ENCODE measurements at places on chromosomes 13 and 19.

- no peak for DNase-seq
Measured at GRCh38 chr13:73372666-73373627, 314.1 kb downstream of the KLF5 start.

DNA sequence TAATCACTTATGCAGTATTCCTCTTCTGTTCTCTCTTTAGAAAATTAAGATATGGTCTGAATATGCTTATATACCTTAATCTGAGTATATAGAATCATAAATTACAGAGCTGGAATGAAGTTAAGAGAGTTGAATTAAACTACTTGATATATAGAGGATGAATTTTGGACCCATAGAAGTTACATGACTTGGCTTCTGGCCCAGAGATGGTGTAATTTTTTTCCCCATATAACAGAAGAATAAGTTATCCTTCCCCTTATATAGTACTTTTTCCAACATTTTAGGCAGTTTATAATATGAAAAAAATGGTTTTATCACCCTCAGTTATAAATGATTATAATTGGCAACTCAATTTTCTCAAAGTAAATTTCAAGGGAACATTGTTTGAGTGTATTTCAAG lies 616.3 kb downstream of the TBC1D4 start:
- no peak for DNase-seq

GRCh38 chr19:48368936-48369335 lies 4.8 kb downstream of the SYNGR4 start:
- no peak for DNase-seq

- DNase-seq = peak; percentile 33
Measured at GRCh38 chr19:16078759-16079707, 2.7 kb downstream of the TPM4 start.

DNA sequence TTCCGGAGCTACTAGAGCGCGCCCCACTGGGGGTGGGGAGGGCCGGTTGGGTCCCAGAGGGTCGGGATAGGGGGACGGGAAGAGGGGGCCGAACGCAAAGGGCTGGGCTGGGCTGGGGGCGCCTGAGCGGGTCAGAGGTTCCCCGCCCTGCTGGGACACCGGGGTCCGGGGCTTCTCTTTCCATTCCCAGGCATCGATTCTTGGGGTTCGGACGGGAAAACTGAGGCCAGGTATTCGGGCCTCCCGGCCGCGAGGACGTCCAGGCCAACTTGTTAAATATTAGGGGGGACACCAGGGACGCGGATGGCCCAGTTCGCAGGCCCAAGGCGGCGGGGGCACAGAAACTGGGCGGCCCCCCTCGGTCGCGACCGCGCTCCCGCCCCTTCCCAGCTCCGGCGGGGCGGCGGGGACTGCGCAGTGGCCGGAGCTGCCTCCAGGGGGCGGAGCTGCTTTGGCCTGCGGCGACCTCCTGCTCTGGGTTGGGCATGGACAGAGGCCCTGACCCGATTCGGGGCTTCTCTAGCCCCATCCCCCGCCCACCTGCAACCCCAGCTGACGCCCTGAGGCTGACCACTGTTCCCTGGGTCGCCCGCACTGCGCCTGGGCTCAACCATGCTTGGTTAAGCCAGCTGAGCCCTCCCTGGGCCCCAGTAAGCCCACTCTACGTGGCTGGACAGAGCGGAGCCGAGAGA lies 1.2 kb upstream of the KLF16 start:
- DNase-seq = peak; percentile 65

GRCh38 chr13:112637017-112637801 lies 49.3 kb upstream of the TUBGCP3 start:
- no peak for DNase-seq

DNA sequence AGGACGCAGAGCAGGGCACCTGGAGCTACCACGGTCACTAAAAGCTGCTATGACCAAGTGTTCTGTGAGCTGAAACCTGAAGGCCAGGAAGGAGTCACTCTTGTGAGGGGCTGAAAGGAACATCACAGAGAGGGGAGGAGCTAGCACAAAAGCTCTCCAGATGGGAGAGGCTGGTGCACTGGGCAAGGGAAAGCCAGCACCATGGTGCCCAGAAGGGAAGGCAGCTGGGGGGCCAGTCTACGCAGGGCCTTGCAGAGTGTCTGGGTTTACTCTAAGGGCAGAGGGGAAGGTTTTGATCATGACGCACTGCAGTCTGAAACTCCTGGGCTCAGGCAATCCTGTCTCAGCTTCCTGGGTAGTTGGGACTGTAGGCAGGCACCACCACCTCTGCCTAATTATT lies 4.1 kb upstream of the ZNF580 start:
- DNase-seq = no peak

DNA sequence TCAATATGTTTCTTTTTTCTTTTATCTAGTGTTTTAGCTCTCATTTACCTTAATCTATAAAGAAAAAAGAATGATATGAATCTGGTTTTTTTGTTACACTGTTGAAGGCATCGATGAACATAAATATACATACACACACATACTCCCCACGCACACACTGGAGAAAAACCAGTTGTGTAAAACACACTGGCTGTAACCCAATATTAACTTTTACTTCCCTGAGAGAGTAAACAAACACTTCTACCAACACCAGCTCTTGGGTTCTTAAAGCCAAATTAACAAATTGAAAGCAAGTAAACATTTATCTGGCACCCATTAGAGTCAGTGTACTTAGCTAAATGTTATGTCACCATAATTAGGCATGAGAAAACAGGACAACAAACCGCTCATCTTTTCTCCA lies 145.7 kb downstream of the ABCC4 start:
- DNase-seq = no peak

DNA sequence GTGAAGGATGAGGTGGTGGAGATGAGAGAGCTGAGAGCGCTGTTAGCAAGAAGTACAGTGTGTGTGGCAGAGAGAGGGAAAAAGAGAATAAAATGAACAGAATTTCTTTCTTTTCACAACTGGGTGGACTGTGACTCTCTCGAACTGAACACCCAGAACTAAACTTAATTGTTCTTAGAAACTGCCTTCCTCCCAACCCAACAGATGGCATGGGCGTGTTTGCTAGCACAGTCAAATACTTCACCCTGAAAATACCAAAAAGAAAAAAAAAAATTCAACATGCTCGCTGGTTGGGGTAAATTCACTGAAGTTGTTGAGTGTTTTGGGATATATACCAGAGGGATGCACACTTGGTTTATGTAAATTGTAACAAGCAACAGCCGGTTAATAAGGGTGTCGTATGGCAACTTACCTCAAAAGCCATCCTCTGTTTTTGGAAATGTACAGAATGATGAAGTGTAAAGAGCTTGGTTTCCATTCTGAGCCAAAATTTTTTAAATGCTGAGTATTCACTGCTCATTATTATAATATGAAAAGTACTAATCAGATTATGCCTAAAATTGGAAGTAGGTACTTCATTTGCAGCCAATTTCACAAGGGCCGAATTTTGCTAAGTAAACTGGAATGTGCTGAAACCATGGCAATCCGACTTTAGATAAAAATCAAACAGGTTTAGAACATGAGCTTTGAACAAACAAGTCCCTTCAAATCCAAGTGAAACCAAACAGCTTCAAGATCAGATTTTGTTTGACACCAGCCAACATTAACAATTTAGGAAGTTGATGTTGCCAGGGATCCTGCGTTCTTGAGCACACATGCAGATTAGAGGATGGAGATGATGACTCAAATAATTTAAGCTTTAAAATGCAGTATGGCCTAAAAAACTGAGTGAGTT lies 115.8 kb downstream of the ZIC5 start:
- DNase-seq = no peak

GRCh38 chr19:3479177-3479833 lies 1.0 kb downstream of the SMIM24 start:
- peak; percentile 77 for DNase-seq

DNA sequence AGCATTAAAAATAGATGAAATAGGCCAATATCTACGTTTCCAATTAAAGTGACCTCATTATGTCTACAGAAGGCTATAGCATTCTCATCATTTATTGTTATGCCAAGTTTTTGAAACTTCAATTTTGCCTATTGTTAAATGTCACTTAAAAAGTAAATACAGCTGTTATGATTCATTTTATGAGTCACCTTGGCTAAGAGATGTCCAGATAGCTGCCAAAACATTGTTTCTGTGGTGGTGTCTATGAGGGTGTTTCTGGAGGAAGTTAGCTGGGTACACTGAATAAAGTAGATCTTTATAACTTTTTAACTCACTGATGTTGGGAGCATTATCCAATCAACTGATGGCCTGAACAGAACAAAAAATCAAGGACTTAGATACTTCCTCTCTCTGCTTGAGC lies 1209.7 kb upstream of the PCDH9 start:
- no peak for DNase-seq

GRCh38 chr13:48539550-48539949 lies 6.7 kb upstream of the RCBTB2 start:
- no peak for DNase-seq

DNA sequence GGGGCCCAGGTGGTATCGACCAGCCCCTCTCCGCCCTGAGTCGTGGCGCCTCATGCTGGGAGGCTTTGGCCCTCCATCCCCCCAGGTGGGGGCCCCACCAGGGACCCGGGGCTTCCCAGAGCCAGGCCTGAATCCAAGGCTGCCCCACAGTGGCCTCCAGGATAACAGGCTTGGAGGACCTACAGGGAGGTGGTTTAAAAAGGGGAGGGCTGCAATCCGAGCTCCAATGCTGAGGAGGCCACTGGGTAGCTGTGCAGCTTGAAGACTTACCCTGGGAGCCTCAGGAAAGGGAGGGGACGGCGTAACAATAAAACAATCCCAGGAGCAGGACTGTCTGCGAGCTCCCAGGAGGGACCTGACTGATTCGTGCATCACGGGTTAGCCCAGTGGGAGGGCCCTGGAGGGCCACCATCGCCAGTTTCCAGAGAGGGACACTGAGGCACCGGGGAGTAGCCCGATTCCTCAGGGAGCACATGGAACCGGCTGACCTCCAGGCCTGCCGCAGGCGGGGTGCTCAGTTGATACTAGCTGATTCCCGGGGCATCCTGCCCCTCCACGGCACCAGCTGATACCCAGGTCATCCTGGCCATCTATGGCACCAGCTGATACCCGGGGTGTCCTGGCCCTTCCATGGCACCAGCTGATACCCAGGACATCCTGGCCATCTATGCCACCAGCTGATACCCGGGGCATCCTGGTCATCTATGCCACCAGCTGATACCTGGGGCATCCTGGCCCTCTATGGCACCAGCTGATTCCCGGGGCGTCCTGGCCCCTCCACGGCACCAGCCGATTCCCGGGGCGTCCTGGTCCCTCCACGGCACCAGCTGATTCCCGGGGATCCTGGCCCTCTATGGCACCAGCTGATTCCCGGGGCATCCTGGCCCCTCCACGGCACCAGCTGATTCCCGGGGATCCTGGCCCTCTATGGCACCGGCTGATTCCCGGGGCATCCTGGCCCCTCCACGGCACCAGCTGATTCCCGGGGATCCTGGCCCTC lies 3.7 kb upstream of the C2CD4C start:
- DNase-seq = peak; percentile 39

- DNase-seq = no peak
Measured at GRCh38 chr13:113898391-113898790, 34.5 kb upstream of the GAS6 start.

DNA sequence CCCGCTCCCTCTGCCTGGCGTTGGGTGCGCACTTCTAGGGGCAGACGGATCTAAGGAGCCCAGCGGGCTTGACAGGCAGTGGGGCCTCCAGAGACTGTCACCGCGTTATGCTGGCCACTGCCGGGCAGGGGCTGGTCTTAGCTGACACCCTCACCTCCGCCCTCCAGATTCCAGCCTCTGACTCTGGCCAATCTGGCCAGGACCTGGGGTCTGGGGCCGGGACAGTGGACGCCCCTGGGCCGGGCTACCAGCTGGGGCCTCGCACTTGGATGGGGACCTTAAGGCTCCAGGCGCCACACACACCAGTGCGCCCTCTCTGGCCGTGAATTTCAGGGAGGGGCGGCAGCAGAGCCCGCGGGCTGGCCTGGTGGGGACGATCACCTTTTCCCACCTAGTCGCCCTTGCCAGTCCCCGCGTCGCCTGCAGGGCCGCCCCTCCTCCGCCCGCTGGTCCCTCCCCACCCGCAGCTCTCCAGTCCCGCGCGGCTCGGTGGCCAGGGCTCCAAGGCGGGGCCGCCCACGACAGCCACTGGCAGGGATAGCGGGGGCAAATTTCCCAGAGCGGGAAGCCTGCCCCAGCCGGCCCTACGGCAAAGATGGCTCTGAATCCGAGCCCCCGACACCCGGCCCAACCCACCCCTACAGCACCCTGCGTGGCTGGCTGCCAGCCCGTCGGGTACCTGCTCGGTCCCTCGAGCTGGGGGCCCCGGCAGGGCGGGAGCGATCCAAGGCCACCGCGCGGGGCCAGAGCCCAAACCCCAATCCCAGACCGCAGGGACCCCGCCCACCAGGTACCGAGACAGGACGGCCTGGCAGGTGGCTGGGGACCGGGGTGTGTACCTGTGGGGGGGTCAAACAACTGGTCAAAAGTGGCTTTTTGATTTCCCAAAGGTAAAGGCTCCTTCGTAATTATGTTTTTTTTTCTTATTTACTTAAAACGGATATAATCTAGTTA lies 6.1 kb upstream of the ZNF98 start:
- no peak for DNase-seq

GRCh38 chr19:31258211-31259052 lies 90.8 kb downstream of the TSHZ3 start:
- DNase-seq = no peak

DNA sequence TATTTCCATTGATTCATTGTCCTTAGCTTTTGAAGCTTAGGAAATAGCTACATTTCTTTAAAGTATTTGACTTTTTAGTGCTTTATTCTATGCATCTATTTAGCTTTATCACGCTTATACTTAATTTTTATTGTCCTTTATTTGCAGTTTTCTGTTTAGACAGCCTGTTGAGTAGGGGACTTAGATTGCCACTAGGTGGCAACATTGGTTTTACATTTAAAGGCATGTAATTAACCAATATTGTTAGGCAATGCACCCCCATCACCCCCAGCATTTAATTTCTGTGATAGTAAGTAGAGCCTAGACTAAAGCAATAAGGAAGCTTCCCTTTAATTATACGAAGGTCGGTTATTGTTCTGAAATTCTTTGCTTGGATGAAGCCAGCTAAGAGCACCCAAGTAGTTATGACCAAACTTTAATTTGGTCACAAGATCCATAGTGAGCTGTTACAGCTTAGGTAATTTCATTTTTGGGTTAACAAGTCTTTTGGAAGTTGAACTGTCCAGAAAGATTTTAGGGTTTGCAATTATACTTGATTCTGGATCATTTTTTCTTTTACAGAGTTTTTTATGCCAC lies 36.5 kb downstream of the B3GLCT start:
- peak; percentile 23 for DNase-seq

DNA sequence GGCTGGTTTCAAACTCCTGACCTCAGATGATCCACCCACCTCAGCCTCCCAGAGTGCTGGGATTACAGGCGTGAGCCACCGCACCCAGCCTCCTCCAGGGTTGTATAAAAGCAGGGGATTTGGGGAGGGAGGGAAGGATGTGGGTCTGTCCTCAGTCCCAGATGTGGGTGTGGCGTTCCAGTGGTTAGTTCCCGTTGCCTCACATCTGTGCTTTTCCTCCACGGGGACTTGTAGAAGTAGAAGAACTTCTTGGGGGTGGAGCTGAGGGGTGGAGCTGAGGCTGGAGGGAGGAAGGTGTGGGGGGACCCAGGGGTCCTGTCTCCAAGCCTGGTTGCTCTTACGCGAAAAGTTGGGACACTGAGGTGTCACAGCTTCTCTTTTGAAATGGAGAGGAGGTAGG lies 514 bp upstream of the MCEMP1 start:
- no peak for DNase-seq
